ENCODE measurements at places on chromosomes 16 and 17. TPM values are rescaled to one million over a fixed set of nuclear protein-coding genes. Genes with fewer than 3 reads are reported as not detected.

Gene GAN
- total RNA-seq = 2.9 TPM

Gene NHLRC4
- 0.28 TPM for total RNA-seq

DNA sequence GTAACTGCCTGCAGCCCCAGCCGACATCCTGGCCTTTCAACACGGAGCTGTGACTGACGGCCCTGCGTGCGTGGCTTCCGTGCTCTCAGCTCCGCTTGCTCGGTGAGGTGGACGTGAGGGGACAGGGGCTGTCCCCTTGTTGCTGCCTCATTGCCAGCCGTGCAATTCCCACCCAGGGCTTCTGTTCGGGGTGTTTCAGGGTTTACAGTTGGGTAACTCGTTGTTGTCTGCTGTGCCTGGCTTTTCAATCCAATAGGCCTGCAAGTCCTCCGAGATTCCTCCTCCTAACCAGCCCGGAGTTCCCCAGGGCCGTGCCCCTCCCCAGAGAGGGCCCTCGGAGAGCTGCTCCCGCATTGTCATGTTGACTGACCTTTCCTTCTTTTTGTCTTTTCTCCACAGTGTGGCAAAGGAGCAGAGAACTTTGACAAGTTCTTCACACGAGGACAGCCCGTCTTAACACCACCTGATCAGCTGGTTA lies 31.4 kb upstream of the CACNG5 start:
- DNase-seq = no peak

DNA sequence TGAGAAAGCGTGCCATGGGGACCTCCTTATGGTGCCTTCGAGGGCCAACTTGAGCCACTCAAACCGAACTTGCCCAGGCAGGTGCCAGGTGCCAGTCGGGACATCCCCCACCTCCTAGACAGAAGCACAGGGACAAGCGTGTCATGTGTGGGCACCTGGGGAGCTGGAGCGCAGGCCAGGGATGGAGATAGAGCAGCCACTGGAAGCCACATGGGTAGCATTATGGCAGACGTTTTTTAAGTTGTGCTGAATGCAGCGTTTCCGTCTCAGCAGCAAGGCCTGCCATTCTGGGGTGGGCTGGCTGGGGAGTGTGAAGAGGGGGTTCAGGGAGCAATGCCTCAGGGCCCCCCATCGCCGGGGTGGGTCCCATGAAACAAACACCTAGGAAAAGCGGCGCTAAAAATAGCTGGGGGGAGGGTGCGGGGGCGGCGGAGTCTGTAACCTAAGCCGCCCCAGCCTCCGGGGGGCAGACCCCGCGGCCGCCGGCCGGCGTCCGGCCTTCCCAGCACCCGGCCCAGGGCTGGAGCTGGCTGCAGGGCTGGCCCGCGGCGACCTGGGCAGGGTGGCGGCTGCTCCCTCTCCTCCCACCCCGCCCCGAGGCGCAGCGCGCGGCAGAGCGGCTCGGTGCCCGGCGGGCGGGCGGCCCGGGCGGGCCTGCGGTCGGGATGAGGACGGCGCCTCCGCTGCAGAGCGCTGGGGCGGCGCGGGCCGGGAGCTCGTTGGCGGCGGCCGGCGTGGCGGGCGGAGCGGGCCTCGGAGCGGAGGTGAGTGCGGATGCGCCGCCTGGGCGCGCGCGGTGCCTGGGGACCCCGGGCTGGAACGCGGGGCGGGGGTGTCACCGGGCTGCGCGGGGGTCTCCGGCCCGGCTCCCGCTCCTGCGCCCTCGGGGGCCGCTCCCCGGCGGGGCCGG lies at the start of gene ZNF469:
ZNF469 (plus strand) TSS at position 469 of the 910 bp plus-strand sequence. CDS start 44,512 bp downstream, outside the sequence.
- DNase-seq = no peak

DNA sequence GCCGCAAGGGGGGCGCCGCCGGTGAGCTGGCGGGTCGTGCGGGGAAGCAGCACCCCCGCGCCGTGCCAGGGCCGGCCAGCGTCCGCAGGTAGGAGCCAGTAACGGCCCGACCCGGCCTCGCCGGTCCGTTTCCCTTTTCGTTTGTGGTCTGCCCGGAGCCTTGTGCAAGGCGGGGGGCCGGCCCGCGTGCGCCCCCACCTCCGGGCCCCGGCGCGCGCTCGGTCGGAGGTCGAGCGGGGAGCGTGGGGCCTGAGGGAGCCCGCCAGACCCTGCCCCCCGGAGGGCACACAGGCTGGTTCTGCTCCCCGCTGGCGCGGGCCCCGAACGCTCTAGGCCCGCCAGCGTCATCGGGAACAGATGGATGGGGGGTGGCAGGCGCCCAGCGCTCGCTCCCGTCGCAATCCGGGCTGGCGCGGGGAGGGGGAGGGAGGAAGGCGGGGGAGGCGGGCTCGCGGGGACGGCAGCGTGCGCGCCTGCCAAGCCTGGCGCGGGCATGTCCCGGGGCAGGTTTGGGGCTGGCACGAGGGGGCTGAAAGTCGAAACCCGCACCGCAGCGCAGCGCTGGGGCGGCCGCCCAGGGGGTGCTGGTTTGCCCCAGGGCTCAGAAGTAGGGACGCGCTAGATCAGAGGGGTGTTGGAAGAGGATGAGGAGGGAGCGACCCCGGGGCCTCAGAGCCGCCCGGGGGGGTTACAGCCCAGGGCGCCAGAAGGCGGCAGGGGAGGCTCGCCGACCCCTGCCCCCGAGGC lies 1.5 kb upstream of the GSE1 start:
- DNase-seq = peak; percentile 91

Measured in left lobe of liver (tissue), 2 donors.